ENCODE measurements at places on chromosomes 7 and 10.
A peak's percentile ranks its signal among the peaks of the same experiment; 100 is the strongest.

DNA sequence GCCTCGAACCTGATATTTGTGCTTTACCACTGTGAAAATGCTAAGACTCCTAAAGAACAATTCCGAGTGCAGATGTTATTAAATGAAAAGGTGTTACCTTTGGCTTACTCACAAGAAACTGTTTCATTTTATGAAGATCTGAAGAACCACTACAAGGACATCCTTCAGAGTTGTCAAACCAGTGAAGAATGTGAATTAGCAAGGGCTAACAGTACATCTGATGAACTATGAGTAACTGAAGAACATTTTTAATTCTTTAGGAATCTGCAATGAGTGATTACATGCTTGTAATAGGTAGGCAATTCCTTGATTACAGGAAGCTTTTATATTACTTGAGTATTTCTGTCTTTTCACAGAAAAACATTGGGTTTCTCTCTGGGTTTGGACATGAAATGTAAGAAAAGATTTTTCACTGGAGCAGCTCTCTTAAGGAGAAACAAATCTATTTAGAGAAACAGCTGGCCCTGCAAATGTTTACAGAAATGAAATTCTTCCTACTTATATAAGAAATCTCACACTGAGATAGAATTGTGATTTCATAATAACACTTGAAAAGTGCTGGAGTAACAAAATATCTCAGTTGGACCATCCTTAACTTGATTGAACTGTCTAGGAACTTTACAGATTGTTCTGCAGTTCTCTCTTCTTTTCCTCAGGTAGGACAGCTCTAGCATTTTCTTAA, 47.7 kb downstream of the MINPP1 start:
- no peak for DNase-seq

DNA sequence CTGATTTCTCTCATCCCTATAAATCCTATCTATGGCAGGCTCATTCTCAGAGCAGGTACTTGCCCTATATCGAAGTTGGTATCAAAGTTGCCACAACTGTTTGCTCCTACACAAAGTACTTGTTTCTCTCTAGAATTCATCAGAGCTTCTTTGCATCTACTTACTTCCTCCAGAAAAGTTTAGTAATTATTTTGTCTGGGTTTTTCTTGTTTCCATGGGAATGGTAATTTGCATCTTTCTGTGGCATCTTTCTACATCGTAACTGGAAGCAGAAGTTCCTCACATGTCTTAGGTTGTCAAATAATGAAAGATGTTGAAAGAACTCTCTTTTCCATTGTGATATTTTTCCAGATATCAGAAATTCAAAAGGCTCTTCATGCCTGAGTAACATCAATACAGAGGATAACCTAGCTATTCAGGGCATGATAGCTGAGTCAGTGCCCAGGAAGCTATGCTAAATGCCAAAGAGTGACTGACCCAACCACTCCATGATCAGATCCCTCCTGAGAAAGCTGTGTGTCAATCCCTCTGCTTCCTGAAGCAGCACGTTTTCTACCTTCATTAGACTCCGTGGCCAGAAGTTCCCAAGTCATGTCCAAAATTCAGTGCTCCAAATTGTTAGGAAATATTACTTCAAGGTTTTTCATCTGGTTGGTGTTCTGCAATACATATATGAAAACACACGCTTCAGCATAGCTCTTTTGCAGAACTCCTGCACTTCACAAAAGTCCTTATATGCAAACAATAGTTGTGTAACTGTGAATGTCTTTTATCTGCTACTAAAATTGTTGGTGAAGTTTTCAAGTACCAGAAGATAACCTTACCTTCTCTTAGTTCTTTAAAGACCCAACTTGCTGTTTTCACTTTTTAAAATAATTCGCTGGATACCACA, 216.5 kb downstream of the VTI1A start:
- DNase-seq: no peak

DNA sequence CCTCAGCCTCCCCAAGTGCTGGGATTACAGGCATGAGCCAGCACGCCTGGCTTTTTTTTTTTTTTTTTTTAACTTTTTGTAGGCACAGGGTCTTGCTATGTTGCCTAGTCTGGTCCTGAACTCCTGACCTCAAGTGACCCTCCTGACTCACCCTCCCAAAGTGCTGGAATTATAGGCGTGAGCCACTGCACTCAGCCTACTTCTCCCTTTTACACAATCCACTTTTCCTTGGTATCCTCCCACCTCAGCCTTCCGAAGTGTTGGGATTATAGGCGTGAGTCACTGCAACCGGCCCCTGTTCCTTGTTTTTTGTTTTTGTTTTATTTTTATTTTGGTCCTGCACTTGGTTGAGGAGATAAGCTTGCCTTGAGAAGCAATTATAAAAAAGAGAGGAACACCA, 75.9 kb upstream of the KMT2C start:
- DNase-seq: no peak

- no peak for DNase-seq
Observed at GRCh38 chr7:98559958-98560357, 57.1 kb upstream of the NPTX2 start.

DNA sequence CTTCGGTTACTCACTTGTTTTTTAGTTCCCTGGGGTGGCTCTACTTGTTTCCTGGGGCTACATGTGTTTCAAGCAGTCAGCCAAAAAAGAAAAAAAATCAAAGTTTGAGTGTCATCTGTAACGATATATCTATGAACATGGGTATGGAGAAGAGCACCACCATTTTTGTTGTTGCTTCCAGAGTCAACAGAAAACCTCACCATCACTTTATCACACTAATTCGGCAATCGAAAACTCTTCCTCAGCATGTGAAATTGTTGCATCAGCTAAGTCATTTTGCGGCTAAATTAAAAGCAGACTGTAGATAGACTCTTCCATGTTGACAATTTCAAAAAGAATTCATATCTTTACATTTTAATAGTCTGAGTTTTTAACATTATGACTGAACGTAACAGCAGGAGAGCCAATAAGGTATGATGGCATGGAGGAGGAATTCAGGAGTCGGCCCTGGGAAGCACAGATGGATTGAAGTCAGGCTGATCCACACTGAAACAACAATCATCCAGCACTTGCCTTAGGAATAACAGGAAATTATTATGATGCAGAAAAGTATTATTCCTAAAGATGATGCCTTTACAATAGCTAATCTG, 455.7 kb upstream of the KLF6 start:
- no peak for DNase-seq

- DNase-seq: no peak
Observed at GRCh38 chr10:113933894-113934532, 79.6 kb downstream of the NHLRC2 start.

DNA sequence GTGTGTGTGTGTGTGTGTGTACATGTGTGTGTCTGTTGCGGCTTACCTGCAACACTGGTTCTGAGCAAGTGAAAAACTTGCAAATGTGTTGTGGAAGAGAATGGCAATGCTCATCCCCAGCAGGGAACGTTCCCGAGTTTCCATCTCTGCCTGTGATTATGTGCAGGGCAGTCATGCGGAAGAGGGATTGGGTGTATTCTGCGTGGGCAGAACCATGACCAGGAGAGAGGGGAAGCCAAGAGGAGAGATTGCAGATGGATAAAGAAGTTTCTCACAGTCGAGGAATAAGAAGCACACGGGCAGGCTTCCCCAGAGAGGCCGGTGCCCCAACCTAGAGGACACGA, 99.9 kb downstream of the CTBP2 start:
- DNase-seq: no peak

DNA sequence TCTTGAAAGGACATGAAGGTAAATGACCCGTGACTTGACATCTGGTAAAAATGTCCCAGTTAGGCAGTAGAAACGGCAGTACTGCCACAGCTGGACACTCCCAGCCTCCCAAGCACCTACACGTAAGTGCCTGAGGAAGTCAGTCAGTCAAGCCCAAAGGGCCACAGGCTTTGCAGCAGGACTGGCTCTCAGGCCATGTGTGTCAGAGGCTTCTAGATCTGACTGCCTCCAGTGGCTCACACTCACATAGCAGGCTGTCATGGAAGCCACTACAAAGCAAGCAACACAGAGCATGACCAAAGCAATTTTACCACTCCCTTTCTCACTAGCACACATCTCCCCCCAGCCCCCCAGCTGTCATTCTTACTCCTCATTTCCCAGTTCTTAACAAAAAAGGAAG, 17.8 kb upstream of the CCNJ start:
- peak; percentile 36 for DNase-seq

DNA sequence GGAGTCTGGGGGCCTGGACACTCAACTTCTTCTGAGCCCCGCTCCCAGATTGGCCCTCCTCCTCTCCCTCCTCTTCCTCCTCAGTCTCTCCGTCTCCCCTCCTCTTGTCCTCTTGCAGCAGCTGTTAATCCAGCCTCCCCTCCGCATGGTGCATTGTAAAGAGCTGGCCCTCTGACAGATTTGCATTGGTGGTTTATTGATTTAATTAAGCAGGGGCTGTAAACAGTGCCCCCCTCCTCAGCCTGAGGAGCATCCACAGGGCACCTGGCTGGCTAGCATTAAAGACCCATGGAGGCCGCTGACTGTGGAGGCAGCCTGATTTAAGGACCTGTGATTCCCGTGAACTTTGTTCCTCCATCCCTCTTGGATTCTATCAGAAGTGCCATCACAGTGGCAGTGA, 28.9 kb upstream of the PCBD1 start:
- DNase-seq: no peak

Measured in T-helper 2 cell (primary cell).